Muscle of back (tissue), 13 donors: ENCODE measurements at places on chromosomes 1 and 21.
A peak's percentile ranks its signal among the peaks of the same experiment; 100 is the strongest.

DNA sequence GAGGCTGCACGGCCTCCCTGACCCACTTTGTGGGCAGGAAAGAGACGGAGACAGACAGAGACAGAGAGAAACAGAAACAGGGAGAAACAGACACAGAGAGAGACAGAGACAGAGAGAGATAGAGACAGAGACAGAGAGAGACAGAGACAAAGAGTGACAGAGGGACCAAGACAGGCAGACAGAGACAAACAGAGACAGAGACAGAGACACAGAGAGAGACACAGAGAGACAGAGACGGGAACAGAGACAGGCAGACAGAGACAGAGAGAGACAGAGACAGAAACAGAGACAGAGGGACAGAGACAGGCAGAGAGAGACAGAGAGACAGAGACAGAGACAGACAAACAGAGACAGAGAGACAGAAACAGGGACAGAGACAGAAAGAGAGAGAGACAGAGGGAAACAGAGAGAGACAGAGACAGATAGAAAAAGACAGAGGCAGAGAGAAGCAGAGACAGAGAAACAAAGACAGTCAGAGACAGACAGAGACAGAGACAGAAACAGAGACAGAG, 3.1 kb downstream of the COL6A1 start:
- no peak for DNase-seq

GRCh38 chr1:154453161-154453560, 48.0 kb downstream of the IL6R start:
- DNase-seq = no peak

- peak; percentile 24 for DNase-seq
These were observed 124.2 kb upstream of the IFFO2 start for GRCh38 chr1:19080721-19081120.

DNA sequence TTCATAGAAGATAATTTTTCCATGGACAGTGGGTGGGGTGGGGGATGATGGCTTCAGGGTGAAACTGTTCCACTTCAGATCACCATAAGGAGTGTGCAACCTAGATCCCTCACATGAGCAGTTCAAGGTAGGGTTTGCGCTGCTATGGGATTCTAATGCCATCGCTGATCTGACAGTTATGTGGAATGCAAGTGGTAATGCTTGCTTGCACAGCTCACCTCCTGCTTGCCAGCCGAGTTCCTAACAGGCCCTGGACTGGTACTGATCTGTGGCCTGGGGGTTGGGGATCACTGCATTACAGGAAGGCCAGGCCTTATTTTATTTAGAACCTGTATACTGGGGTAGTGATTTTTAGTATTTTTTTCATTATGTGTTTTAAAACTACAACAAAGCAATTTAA, 22.0 kb downstream of the MAN1A2 start:
- no peak for DNase-seq

- no peak for DNase-seq
These were observed 88.4 kb upstream of the CSF3R start for GRCh38 chr1:36571106-36571505.

DNA sequence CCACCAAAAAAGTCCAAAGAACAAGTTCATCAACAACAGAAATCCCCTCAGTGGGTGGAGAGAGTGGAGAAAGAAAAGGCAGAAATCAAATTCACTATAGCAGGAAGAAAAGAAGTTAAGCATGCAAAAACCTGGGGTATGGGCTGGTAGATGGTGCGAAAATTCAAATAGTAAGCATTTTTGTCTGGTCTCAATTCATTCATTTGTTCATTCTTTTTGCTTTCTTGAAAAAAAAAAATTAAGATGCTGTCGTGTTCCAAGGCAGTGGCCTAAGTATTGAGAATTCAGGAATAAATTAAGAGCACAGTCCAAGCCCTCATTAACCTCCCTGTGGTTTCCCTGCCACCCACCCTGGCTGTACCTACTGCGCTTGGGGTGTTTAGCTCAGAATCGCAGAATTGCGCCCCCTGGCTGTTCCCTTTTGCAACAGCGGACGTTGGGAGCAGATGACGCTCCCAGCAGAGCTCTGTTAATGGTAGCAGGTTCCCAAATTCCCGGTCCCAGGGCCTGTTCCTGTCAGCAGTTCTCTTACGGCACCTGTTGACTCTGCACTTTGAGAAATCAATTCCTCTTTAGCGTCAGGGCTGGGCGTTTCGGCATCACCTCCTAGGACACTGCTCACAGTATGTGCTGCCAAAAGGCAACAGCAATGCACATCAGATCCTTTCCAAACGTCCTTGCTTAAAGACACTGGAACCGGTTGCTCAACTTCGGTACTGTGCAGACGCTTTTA, 34.0 kb upstream of the SSX2IP start:
- no peak for DNase-seq
